Stimulated activated CD4-positive, alpha-beta T cell treated with anti-CD3 and anti-CD28 coated beads, Interleukin-12 subunit alpha, Interleukin-12 subunit beta, amount 100 ng/mL, for 48 hours (primary cell): ENCODE measurements at places on chromosomes 5 and 9.

GRCh38 chr5:55101556-55102276 is 730 bp upstream of the GZMA start:
- DNase-seq: no peak

- DNase-seq: peak; percentile 10
Observed at GRCh38 chr5:170791325-170791954, 7.9 kb downstream of the GABRP start.

DNA sequence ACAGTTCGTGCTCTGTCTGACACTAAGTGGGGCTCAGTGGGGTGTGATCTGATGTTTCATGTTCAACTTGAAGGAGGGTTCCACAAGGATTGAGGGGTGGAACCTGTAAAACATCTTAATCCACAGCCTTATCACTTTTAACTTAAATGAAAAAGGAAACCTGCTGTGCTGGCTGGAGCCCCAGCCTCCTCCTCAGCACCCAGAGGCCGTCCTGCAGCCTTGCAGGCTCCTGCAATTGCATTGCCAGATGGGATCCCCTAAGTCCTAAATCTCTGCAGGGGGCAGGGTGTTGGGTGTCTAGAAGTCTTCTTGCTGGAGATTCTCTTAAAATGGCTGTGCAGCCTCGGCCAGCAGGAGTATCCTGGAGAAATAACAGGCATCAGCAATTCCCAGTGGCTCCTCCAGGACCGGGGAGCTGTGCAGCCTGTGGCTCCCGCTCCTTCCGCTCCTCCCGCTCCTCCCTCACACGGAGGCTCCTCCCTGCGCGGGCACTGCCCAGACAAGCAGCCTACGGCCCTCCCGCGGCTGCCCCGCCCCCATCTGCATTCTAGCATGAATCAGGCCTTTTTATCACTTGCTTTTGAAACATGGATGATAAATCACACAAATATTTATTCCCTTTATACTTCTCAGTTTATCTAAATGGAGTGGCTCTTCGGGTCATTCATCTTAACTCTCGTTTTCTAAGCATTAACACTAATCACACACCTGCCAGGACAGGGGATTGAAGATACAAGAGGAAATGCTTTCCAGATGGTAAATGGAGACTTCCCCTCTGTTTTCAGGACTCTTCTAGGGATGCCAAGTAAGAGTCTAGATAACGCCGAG is 131.0 kb downstream of the ADAMTS16 start:
- DNase-seq: no peak

- no peak for DNase-seq
Observed at GRCh38 chr5:91272858-91273257, 110.3 kb downstream of the ARRDC3 start.

DNA sequence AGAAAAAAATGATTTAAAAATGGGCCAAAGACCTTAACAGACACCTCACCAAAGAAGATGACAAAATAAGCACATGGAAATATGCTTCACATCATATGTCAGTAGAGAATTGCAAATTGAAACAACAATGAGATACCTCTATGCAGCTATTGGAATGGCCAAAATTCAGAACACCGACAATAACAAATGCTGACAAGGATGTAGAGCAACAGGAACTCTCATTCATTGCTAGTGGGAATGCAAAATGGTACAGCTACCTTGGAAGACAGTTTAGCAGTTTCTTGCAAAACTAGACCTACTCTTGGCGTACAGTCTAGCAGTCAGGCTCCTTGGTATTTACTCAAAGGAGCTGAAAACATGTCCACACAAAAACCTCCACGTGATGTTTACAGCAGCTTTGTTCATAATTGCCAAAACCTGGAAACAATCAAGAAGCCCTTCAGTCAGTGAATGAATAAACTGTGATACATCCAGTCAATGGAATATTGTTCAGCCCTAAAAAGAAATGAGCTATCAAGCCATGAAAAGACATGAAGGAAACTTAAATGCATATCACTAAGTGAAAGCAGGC is 10.5 kb upstream of the MVB12B start:
- no peak for DNase-seq

DNA sequence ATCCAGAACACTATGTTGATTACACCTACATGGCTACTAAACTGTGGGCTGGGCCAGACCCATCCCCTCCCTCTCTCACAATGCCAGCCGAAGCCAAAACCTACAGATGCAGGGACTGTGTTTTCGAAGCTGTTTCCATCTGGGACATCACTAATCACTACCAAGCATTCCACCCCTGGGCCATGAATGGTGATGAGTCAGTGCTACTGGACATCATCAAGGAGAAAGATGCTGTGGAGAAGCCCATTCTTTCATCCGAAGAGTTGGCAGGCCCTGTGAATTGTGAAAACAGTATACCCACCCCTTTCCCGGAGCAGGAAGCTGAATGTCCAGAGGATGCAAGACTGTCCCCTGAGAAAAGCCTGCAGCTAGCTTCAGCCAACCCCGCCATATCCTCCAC is 65.0 kb downstream of the ZNF462 start:
- DNase-seq: no peak

GRCh38 chr9:95344735-95345325 is 27.3 kb upstream of the FANCC start:
- no peak for DNase-seq

DNA sequence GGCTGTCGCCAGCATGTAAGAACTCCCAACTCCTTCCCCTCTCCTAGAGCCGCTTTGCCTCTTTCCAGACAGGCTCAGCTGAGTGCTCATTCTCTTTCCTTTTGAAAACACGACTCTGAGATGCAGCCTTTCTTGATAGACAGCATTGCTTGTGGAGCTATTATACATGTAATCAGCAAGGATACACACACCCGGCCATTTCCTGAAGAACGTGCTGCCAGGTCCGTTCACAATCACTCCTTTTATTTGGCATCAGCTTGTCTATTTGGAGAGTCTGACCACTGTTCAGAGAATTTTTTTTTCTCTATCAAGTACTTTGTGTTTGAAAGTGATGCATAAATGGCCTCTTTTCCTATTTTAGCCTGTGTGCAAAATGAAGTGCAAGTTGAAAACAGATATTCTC is 328.7 kb downstream of the MARCHF11 start:
- no peak for DNase-seq

DNA sequence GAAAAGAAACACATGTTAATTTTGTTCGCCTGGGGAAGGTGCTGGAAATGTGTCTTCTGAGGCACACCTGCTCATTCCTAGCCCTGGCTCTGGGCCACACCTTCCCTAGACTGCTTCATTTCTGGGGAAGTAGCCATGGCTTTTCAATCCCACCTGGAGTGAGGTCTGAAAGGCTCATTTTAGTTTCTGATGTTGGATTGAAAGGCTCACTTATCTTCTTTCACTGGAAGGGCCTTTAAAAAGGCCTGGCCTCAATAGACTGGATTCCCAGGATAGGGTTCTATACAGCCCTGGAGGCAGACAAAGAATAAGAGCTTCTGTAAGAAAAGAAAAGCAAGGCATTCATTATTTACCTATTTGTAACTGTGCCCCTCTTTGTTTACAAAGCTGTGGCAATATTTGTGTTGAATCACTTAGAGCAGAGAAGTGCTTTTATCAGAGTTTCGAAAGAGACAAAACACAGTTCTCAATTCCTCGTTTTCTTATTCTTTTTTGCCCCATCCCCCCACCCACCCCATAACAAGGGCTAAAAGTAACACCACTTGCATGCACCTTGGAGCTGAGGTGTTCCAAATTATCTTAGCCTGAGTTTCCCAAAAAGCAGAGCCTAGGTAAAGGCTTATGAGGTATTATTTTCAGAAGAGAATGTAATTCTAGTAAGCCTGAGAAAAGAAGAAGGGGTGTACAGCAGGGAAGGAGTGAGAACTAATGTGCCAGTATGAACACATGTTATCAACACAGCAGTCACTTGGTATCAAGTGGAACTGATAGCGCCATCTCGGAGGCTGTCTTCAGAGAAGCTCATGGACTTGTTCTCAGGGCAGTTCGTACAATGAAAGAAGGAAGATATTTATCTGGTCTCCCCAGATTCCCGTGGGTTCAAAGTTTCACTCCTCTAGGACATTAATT is 413.1 kb downstream of the KCTD16 start:
- no peak for DNase-seq

GRCh38 chr5:168364750-168365550 is 73.5 kb downstream of the WWC1 start:
- DNase-seq: no peak

DNA sequence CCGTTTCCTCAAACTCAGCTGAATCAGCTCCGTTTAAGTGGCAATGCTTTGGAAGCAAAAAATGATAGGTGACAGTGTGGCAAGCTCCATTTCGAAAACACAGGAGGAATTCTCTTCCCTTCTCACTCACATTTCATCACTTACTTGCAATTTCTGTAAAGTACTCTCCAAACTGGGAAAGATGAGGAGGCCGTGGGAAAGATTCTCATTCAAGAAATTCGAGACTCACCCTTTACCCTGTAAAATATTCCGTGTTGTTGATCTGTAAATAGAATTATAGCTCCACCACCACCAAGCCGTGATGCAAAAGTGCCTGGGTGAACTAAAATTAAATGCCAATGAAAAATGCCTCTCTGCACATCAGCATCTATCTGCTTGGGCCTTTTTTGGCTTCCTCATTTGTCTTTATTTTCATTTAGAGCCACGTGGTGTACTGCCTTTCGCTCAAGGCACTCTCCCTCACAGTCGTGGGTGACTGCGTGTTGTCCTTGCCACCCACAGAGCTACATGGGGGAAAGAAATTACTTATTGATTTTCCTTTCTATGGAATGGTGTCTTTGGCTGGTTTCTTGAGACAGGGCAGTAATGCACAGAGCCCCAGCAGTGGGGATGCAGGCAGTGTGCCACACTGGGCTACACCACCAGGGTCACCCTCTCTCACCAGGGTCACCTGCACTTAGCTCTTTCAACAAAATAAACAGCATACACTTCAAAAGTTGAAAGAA is 289.3 kb upstream of the TAS2R1 start:
- DNase-seq: no peak

- DNase-seq: no peak
Observed at GRCh38 chr9:114177423-114178064, 22.2 kb downstream of the COL27A1 start.

GRCh38 chr5:123873846-123874245 is 361.9 kb downstream of the CSNK1G3 start:
- no peak for DNase-seq

DNA sequence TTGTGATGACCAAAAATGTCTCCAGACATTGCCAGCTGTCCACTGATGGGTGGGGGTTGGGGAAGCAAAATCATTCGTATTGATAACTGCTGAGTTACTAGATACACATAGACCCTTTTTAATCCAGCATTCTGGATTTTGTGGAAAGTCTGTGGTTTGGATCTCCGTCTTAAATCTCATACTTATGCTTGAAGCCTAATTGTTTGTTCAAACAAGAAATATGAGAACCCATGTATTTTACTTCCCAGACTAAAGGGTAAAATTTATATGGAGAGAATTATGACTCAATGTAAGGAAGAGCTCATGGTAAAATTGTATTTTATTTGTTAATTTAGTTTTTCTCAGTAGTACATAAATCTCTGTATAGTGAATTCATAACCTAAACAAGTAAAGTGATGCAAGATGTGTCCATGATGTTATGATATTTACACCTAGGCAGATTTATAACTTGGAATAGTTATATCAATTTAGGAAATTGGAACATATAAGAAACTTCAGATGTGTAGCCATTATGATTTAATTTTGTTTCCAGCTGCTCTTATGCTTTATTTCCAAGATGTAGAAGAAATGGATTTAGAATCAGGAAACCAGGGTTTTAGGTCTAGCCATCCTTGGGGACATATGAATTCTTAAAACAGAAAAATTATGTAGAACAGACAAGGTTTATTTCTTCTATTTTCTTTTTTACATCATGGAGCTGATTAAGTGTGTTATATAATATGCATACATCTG is 4.5 kb upstream of the OGN start:
- no peak for DNase-seq

- DNase-seq: no peak
Observed at GRCh38 chr9:35728041-35728971, 3.7 kb downstream of the TLN1 start.

- DNase-seq: no peak
Observed at GRCh38 chr5:134125039-134126015, 10.8 kb downstream of the TCF7 start.

DNA sequence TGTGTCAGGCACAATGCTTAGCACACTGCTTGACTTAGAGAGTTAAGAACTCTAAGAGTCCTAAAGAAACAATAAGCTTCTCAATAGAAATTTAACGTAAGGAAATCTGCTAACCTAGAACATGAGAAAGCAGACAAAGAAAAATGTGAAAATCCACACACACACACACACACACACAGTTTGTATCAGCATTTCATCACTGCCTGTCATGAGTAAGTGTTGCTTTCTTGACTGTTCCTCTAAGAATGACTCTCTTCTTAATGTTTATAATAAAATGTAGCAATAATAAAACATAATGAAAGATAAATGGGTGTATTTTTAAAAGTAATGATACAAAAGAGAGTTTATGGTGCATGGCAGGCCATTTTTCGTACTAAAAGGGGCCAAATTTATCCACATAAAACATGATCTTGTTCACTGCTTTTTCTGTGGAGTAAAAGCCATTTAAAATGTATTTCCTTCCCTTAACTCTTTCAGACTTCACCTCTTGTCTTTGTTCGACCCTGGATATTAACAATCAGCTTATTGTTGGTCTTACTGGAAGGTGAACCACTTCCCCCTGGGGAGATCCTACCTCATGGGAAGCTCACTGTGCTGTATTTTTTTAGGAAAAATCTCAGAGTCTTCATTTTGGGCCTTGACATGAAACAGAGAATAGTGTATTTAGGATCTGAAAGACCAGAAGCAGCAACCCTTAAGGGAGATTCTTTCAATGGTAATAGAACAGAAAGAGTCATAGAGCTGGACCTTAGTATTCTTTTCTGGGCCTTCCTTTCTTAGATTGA is 107.3 kb upstream of the ANKRD55 start:
- no peak for DNase-seq

DNA sequence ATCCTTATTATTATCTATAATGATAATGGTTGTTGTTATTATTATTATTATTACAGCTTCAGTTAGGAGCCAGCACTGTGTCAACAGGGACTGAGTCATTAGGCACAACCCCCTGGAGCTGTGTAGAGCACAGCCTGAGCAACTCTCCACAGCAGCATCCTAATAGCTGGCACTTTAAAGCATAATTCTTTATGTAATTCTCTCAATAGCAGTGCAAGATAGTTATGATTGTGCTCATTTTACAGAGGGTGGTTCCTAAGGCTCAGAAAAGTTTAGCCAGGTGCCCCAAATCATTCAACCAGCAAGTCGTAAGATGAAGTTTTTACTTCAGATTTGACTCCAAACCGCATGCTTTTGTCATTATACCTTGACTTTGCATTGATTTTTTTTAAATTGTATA is 390.3 kb downstream of the ANXA1 start:
- no peak for DNase-seq

DNA sequence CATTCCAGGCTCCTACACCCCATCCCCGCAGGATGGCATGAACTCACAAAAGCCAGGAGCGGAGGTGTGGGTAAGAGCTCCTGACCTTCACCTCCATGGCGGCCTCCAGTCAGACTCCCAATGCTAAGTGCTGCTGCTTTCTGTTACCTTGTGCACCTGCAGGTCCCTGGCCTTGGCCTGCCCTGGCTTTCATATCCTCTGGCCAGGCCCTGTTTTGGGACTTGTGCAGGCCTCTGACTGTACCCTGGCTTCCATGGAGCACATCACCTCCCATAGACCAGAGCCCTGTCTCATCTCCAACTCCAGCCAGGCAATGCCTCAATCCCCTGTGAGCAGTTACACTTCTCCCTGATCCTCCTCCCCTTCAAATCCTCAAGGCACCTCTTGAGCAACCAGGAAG is 124.5 kb downstream of the MED10 start:
- no peak for DNase-seq
